ENCODE measurements at places on chromosomes 16 and 17.
A peak's percentile ranks its signal among the peaks of the same experiment; 100 is the strongest.

DNA sequence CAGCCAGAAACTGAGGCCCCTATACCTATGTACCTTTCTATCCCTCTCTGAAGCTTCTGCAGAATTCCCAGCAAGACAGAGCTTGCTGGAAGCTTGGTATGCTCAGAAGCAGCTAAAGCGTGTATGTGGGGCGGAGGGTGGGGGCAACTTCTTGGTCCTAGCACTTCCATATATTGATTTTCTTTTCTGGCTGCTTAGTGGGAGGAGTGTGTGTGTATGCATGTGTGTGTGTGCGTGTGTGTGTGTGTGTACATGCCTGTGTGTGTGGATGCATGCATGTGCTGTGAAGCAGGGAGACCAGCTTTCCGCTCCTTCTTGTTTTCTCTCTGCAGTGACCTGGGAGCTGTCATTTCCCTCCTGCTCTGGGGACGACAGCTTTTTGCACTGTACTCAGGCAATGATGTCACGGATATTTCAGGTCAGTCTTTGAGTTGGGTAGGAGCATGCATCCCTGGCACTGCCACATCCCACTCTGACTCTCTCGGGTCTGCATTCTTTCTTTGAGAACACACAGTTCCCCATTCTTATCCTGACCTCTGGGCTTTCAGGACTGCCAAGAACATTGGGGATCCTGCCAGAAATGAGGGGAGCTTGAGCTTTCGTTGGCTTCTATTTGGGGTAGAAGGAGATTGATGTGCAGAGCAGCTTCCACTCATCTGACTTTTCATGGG lies 10.7 kb downstream of the HPR start:
- DNase-seq = no peak

- DNase-seq = no peak
Observed at GRCh38 chr17:45311760-45312476, 4.9 kb downstream of the MAP3K14 start.

DNA sequence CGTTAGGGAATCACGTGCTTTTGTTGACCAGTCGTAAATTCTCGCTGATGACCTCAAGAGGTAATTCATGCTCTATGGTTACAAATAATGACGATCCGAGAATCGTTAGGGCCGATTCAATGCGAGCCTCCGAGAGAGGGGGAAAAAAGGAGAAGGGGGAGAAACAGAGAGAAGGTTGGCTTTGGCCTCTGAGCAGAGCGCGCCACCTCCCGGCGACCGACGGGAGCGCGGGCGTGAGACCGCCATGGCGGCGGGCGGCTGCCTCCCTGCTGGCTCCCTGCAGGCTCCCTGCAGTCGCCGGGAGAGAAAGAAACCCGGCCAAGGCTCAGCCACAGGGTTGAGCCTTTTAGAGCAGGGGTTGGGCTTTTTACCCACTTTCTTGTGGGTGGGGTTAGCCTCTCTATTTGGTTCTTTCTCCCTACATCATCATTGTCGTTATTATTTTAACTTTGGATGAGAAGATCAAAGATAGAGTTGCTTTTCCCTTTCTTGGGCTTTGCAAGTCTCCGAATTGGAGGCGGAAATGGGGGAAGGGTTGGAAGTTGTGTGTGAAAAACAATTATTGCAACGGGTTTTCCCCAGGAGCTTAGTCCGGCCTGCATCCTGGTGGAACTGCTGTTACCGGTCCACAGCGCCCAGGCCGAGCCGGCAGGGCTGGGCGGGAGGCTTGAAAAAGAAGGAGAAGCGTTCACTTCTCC lies 410 bp upstream of the HOXB5 start:
- peak; percentile 85 for DNase-seq

- DNase-seq = no peak
Observed at GRCh38 chr17:57982452-57983170, 5.4 kb downstream of the VEZF1 start.

DNA sequence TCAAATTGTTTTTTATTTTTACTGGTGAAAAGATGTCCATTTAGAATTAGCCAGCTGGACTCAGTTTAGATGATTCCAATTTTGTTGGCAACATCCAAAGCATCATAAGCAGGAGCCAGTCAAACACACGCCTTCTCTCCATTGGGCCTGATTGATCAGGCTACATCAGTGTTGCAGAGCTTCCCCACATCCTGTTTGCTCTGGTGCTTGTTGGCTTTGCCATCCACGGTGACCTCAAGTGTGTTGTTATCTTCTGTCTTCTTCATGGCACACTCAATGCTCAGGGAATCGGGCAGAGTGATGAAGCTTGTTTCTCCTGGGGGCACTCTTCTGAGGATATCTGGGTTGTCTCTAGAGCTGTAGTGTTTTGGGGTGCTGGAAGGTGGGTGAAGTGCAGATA lies 6.3 kb upstream of the NETO2 start:
- no peak for DNase-seq

DNA sequence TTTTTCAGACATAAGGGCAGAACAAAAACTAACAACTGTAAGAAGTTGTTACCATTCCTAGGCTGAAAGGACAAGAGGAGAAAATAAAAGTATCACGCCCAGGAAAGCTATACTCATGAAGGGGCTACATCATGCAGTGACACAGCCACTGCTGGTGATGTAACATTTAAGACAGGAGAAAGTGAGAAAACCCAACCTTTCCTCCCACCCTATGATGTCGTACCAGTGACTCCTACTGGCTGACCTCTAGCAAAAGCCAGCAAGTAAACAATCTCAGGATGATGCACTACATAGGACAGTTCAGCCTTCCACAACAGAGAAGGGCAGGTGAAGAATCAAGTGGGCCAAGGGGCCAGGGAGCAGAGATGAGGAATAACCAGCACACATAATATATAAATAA lies 14.0 kb upstream of the OR1E2 start:
- DNase-seq = no peak

DNA sequence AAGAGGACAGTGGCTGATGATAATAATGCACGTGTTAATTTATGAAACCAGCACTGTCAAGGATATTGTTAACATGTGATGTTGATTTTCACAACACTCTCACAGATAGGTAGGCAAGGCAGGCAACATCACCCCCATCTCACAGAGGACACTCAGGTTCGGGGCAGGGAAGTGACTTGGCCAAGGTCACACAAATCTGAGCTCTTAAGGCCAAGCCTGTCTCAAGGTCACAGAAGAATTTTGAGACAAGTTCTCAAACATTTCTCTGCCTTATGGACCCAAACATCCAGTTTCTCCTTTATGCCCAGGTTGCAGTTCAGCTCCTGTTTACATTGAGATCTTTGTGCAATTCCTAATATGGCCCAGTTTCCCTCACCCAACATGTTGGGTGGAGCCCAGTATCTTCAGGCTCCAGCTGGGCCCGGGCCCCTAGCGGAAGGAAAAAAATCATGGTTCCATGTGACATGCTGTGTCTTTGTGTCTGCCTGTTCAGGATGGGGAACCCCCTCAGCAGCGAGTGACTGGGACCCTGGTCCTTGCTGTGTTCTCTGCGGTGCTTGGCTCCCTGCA lies 1.3 kb downstream of the SLC2A4 start:
- no peak for DNase-seq

GRCh38 chr16:57284952-57285363 lies 486 bp upstream of the PLLP start:
- DNase-seq = no peak

Measured in SJSA1 (cell line).